ENCODE measurements at places on chromosomes 1 and 21. TPM values are rescaled to one million over a fixed set of nuclear protein-coding genes. Genes with fewer than 3 reads are reported as not detected.

DNA sequence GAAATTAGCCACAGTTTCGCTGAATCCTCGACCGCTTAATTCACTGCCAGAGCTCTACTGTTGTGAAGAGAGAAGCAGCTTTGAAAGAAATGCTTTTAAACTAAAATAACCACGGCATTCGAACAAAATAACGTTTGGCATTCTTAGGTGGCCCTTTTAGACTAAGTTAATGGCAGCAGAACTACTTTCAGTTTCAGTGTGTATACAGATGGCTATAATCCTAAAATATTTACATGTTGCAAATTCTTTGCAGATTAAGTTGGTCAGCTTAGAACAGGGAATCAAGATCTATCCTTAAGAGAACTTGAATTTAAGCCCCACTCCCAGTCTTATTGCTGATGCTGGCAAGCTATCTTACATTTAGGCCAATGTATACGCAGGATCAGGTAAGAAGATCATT, 62.7 kb downstream of the ADSS2 start:
- no peaks in the 10 kb centered on the region for H3K36me3 ChIP-seq
- no peak for DNase-seq
- H3K4me1 ChIP-seq: peaks cover 3% of the 10 kb centered on the region
- H3K27me3 ChIP-seq: no peaks in the 10 kb centered on the region
- H3K27ac ChIP-seq: no peak overlapping the region

DNA sequence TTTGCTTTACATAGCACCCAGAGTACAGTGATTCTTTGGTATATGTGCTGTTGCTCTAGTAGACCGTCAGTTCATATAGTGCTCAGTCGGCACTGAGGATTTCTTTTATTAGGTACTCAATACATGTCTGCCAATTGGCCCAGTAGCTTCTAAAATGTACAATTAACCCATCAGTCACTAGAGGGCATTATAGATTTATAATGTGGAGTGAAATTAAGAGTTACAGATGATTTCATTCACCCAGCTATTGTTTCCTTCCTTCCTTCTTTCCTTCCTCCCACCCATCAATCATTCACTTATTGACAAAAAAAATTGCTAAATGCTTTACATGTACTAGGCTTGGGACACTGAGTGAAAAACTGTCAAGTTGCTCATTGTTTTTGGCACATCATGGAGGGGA, 263.6 kb upstream of the USP24 start:
- no peak for DNase-seq
- H3K36me3 ChIP-seq: no peaks in the 10 kb centered on the region
- H3K4me1 ChIP-seq: peaks cover 17% of the 10 kb centered on the region
- H3K27ac ChIP-seq: no peak overlapping the region
- H3K27me3 ChIP-seq: no peaks in the 10 kb centered on the region

DNA sequence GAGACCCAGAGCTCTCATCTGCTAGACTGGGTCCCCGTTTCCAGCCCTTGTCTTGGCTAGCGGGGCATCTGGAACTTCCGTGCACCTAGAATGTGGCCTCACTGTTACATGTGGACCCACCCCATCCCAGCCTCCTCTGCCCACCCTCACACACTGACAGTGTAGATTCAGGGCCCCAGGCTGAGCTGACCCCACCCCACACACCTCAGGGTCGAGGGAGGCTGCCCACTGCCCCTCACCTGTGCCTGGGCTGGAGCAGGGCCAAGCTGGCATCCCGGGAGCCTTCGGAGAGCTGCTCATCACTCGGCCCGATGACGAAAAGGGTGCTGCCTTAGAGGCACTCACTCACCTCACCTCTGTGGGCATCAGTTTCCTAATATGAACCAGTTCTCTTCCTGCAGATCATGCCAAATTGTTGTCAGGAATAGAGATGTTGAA, 11.1 kb downstream of the ACOT11 start:
- no peak overlapping the region for H3K27ac ChIP-seq
- no peak for DNase-seq
- peaks cover 4% of the 10 kb centered on the region for H3K27me3 ChIP-seq
- no peaks in the 10 kb centered on the region for H3K4me1 ChIP-seq
- H3K4me3 ChIP-seq: no peak overlapping the region

DNA sequence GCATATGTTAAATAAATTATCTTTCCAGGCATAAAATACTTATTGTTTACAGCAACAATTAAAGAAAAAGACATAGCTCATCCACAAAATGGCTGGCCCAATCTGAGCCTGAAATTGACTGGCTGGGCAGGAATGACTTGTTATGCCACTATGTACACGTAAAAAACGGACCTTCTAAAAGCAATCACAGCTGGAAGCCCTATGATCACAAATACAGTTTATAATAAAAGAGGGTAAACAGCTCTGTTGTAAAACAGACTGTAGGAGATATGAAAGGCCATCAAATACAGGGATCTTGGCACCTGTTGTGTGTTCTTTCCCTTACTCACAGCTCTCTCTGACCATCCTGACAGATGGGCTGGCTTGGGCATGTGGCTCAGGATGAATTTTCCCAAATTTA, 70.5 kb upstream of the DMRTA2 start:
- no peak overlapping the region for H3K27ac ChIP-seq
- H3K4me1 ChIP-seq: no peaks in the 10 kb centered on the region
- peaks cover 42% of the 10 kb centered on the region for H3K36me3 ChIP-seq

- H3K36me3 ChIP-seq: peaks cover 15% of the 10 kb centered on the region
- H3K27me3 ChIP-seq: no peaks in the 10 kb centered on the region
- no peak overlapping the region for H3K4me3 ChIP-seq
- H3K4me1 ChIP-seq: peaks cover 17% of the 10 kb centered on the region
- no peak for DNase-seq
- peak overlapping the region; percentile 78 for H3K27ac ChIP-seq
These were observed 22.2 kb downstream of the SLC25A33 start for GRCh38 chr1:9561429-9561828.

DNA sequence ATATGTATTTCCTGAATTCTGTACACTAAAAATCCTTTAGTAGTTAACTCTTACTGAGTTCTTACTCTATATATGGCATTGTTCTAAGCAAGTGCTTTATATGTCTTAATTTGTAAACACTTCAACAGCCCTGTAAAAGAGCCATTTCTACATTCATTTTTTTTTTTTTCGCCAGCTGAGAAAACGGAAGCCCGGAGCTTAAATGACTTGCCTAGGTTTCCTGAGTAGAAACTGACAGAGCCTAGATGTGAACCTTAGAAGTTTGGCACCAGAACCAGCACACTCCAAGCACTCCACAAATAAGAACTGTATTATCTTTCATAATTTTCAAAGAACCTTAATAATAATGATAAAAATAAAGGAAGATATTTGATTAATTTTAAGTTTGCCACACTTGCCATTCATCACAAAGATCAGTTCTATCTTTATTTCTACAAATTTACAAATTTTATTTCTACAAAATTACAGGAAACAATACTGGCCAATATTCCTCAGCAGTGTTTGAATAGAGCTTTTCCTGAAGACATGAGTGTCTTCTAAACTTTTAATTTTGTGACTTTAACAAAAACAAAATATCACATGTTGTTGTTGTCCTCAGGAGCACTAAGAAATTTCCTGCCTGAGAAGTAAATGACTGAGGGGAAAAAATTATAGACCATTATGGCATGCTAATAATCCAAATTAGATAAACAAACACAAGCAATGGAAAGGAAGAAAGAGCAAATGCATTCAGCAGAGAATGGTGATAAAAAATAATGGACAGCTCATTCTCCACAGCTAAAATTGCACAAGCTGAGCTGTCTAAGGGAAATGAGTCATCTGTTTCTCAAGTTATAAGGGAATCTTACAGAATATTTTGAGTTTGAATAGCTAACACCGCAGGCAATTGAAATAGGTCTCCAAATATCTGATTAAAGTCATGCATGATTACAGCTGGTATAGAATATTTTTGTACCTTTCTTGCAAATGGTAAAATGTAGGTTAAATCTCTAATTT, 71.2 kb downstream of the DPYD start:
- H3K36me3 ChIP-seq: peaks cover 4% of the 10 kb centered on the region
- peaks cover 33% of the 10 kb centered on the region for H3K4me1 ChIP-seq
- peak overlapping the region; percentile 89 for H3K27ac ChIP-seq
- H3K4me3 ChIP-seq: peak overlapping the region; percentile 39
- H3K27me3 ChIP-seq: no peaks in the 10 kb centered on the region

DNA sequence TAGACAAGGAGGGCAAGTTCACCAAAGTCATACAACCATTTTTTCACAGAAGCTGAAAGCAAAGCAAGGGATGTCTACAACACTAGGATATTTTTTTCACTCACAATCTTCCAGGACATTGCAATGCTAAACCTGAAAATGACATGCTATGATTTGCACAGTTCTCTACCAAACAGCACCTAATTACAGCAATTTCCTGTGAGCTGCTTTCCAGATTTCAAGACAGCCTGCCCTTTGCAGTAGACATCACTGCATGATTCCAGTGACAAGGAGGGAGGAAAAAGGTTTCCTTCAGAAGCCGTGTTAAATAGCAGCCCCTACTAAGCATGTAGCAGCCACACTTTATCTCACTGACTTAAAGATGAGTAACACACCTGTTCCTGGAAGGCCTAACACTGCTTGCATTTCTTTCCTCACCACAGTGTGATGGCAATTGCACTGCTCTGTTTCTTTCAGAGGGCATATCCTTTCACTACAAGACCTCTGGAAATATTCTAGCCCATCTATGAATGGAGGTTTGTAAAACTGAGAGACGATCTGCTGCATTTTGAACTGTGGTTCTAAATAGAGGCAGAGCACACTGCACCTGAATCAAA, 97.1 kb downstream of the DUSP10 start:
- peaks cover 56% of the 10 kb centered on the region for H3K27me3 ChIP-seq
- no peak for DNase-seq
- H3K36me3 ChIP-seq: no peaks in the 10 kb centered on the region
- H3K27ac ChIP-seq: no peak overlapping the region
- H3K4me3 ChIP-seq: no peak overlapping the region
- no peaks in the 10 kb centered on the region for H3K4me1 ChIP-seq

DNA sequence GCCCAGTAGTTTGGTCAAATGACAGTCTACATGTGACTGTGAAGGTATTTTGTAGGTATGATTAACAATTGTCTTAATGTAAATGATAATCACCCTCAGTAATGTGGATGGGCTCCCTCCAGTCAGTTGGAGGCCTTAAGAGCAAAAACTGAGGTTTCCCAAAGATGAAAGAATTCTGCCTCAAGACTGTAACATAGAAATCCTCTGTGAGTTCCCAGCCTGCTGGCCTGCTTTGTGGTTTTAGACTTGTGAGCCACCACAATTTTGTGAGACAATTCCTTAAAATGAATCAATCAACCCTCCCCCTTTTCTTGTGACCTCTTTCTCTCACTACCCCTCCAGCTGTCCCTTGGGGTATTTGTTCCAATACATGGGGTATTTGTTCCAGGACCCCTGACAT, 226.4 kb upstream of the DPYD start:
- H3K27me3 ChIP-seq: no peaks in the 10 kb centered on the region
- no peak overlapping the region for H3K4me3 ChIP-seq
- peaks cover 8% of the 10 kb centered on the region for H3K4me1 ChIP-seq

The AMY1B gene
- not detected for total RNA-seq

The PAQR6 gene
- 12.5 TPM for total RNA-seq

The SORT1 gene
- total RNA-seq: 78.5 TPM

The GPR37L1 gene
- not detected for total RNA-seq

The KLHDC8A gene
- total RNA-seq: not detected

Data from osteocyte (in vitro differentiated cells).